ENCODE measurements at places on chromosomes 5 and 9.

DNA sequence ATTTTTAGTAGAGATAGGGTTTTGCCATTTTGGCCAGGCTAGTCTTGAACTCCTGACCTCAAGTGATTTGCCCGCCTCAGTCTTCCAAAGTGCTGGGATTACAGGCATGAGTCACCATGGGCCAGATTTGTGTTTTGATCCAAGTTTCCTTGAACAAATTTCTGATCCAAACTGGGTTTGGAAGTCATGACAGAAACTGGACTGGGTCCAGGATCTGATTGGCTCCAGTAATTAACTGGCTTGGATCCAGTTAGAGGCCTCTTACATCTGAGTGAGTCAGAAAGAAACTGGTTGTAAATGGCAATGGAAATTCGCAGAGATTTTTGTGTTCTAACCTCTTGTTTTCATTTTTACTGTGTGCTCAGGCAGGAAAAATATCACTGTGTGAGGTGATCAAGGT lies 141.6 kb downstream of the SLC25A46 start:
- no peak overlapping the region for H3K4me3 ChIP-seq
- no peak for DNase-seq
- H3K4me1 ChIP-seq = no peaks in the 10 kb centered on the region
- H3K27ac ChIP-seq = no peak overlapping the region
- H3K36me3 ChIP-seq = no peaks in the 10 kb centered on the region

- no peak overlapping the region for H3K27ac ChIP-seq
- DNase-seq = no peak
- H3K4me1 ChIP-seq = no peaks in the 10 kb centered on the region
- H3K4me3 ChIP-seq = no peak overlapping the region
Measured at GRCh38 chr9:138003485-138004190, 126.1 kb downstream of the CACNA1B start.

GRCh38 chr5:34676416-34676815 lies 20.3 kb downstream of the RAI14 start:
- H3K4me1 ChIP-seq = peaks cover 13% of the 10 kb centered on the region
- no peak overlapping the region for H3K4me3 ChIP-seq

DNA sequence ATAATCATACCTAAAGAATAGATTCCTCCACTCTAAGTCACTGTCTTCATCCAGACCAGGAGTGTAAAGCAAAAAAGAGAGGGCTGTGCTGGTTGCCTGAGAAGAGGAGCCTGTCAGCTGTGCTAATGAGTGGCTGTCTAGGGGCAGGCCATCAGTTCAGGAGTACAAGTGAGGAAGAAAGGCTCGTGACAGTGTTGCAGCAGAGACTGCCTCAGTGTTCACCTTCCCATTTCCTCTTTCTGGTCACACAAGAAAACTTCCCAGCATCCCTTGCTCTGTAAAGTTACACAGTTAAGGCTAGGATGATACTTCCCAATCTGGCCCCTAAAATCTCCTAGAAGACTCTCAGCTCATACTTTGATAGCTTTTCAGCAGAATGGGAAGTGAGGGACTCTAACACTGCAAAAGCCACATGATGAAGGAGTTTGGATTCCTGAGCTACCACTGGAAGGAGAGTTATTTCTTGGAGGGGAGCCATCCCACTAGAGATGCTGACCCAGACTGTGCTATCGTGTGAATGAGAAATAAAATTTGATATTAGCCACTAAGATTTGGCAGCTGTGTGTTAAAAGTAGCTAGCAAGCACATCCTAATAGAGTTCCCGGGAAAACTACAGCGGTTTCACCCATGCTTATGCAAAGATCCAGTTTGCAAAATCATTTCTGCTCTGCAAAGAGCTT lies 67.1 kb downstream of the ADAMTS12 start:
- no peak overlapping the region for H3K27ac ChIP-seq
- H3K4me1 ChIP-seq = no peaks in the 10 kb centered on the region
- H3K4me3 ChIP-seq = no peak overlapping the region
- no peaks in the 10 kb centered on the region for H3K36me3 ChIP-seq

Measured in H1 (cell line).